ENCODE measurements at places on chromosomes 3 and 15.

DNA sequence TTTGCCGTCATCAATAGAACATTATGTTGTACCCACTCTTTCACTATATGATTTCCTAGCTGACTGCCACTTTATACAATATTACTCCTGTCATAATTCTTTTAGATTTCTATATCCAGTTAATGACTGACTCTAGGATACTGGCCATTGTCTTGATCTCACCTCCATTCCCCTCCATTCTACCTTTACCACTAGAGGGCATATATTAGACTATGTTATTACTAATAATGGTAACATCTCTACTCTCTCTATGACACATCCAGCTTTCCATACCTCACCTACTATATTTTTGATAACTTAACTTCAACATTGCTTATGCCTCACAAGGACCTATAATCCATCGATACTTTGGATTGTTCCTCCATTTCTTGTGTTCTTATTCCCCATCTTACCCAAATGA, 31.4 kb upstream of the POU1F1 start:
- no peak for DNase-seq

DNA sequence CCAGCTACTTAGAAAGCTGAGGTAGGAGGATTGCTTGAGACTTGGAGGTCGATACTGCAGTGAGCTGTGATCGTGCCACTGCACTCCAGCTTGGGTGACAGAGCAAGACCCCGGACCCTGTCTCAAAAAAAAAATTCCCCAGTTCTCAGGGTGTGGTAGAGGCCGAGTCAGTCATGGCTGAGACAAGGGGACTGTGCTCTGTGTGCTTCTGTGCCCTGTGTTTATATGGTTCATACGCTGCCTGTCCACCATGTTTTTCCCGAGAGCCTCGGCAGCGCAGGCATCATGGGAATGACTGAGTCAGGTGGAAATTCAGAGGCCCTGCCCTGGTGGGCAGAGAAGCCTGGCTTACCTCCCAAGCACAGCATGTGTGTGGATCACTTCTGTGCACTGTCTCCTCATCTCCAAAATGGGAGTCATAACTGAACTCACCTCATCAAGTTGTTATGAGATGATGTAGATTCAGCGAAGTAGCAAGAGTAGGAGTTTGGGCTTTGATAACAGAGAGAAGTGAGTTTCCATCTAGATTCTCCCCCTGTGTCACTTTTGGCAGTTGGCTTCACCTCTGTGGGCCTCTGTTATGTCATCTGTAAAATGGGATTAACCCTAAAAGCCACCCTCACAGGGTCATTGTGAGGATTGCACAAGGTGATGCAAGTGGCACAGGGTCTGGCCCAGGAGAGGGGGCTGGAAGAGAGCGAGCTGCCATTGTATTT, 56.9 kb downstream of the FLNB start:
- no peak for DNase-seq

DNA sequence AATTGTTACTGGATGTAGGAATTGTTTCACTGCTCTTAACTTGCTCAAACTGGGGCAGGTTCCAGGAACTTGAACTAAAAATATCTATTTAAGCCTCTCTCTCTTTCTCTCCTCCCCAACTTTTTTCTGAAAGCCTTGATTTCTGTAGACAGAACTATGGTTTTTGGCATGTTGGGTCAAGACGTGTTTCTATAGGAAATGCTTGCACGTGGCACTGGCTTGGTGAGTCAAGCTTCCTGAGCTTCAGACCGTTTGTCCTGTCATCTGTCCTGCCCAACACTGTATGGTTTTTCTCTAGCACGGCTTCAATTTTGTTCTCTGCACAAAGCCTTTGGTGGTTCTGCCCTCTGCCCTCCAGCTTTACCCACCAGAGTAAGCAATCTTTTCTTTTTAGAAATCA, 13.5 kb downstream of the EAF1 start:
- no peak for DNase-seq

GRCh38 chr3:19046440-19046839, 101.9 kb upstream of the KCNH8 start:
- no peak for DNase-seq

GRCh38 chr3:154496978-154497377, 67.0 kb upstream of the GPR149 start:
- no peak for DNase-seq

DNA sequence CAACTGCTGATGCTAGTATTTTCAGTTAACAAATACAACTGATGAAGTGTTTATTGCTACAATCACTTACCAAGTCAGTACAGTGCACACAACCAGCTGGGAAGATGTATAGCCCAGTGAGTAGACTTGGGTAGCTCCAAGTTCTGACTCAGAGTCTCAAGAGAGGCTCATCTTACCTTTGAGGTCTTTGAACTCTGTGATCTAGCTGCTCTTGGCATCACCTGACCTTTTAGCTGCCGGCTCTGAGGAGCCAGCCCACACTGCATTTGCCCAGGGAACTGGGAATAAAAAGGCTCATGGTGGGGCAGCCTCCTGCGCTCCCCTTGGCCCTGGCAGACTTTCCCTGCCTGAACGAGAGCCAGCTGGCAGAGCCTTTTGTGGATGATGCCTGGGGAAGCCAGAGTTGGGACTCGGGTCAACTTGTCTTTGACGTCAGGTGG, 82.6 kb downstream of the CEMIP start:
- DNase-seq, result no peak
